ENCODE measurements at places on chromosomes 7 and 10. TPM values are rescaled to one million over a fixed set of nuclear protein-coding genes. Genes with fewer than 3 reads are reported as not detected.

Gene GIMAP4
- total RNA-seq = not detected

Gene LRMDA
- 4.3 TPM for total RNA-seq

Gene AFAP1L2
- 22.9 TPM for total RNA-seq

Gene JAKMIP3
- 1.5 TPM for total RNA-seq

Gene ZNF3
- total RNA-seq = 19.9 TPM

Gene ANKRD30A
- 0.52 TPM for total RNA-seq

Gene SLC16A9
- 0.06 TPM for total RNA-seq

Gene HOXA6
- total RNA-seq = 1.8 TPM

Gene RARRES2
- not detected for total RNA-seq

Measured in A549 treated with CORT108297 at 1 μM for 4 hours (cell line).